ENCODE measurements at places on chromosomes 2 and 18. TPM values are rescaled to one million over a fixed set of nuclear protein-coding genes. Genes with fewer than 3 reads are reported as not detected.
A peak's percentile ranks its signal among the peaks of the same experiment; 100 is the strongest.

- peaks cover 8% of the 10 kb centered on the region for H3K4me1 ChIP-seq
- no peak overlapping the region for H3K4me3 ChIP-seq
- no peaks in the 10 kb centered on the region for H3K27me3 ChIP-seq
- H3K36me3 ChIP-seq = no peaks in the 10 kb centered on the region
Measured at GRCh38 chr2:88632569-88632968, 5.3 kb upstream of the EIF2AK3 start.

DNA sequence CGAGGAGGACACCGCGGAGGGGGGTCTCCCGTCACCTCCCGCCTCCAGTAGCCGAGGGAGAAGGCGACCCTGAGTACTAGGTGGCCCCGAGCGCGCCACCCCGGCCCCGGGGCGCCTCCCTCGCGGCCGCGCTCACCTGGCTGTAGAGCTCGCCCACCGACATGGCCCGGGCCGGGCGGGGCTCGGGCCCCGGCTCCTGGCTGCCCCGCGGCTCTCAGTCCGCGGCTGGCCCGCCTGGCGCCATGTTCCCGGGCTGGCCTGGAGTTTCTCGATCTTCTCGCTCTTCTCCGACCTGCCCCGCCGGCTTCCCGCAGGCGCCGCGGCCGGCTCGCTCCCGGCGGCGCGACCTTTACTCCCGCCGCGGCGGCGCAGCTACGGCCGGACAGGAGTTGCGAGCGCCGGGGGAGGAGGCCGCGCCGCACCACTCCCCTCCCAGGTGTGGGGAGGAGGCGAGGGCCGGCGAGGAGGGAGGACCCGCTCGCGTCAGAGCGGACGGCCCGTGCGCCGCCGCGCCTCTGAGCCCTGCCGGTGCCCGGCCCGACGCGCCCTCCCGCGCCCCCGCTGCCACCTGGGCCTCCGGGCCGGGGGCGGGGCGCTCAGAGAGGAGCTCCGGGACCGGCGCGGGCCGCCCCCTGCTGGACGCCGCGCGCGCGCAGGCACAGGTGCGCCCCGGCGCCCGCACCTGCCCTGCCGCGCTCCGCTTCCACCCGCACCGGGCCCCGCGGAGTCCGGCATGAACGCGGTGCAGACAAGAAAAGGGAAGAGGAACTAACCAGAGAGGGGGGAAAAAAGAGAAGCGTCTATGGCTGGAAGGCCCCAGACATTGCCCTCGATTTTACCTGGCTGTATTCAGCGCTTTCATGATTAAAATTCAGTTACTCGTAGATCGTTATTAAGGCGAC lies at the start of gene MYO5B:
TSS of gene MYO5B (minus strand) at position 517 of the 902 bp plus-strand sequence. CDS start at position 163, 354 bp downstream.
- DNase-seq = no peak
- H3K4me3 ChIP-seq = peak within 1 kb of the TSS; percentile 61
- peaks cover 6% of the 10 kb centered on the region for H3K4me1 ChIP-seq
- peaks cover 53% of the 10 kb centered on the region for H3K27me3 ChIP-seq
- H3K36me3 ChIP-seq = no peaks in the 10 kb centered on the region

- DNase-seq = no peak
- H3K4me3 ChIP-seq = no peak overlapping the region
- peaks cover 10% of the 10 kb centered on the region for H3K36me3 ChIP-seq
- H3K27ac ChIP-seq = no peak overlapping the region
- H3K27me3 ChIP-seq = no peaks in the 10 kb centered on the region
Measured at GRCh38 chr2:23826040-23826439, 100.9 kb downstream of the ATAD2B start.

The CFC1 gene
- total RNA-seq = not detected

Measured in gastrocnemius medialis (tissue), 4 donors.